ENCODE measurements at places on chromosomes 5 and 9.
A peak's percentile ranks its signal among the peaks of the same experiment; 100 is the strongest.

DNA sequence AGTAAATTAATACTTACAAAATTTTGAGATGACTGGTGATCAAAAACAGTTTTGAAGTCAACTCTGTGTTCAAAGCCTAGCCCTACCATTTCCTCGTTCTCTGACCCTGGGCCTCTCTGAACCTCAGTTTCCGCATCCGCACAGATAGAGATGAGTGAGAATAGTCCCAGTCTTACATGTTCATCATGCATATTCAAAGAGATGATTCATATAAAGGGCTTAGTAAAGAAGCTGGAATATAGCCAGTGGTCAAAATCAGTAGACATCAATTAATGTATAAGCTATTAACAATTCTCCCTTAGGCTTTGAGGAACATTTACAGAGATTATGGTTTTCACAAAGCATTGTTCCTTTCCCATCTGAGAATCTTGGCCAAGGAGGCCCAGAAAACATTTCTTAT lies 250.6 kb downstream of the SPOCK1 start:
- DNase-seq: no peak

DNA sequence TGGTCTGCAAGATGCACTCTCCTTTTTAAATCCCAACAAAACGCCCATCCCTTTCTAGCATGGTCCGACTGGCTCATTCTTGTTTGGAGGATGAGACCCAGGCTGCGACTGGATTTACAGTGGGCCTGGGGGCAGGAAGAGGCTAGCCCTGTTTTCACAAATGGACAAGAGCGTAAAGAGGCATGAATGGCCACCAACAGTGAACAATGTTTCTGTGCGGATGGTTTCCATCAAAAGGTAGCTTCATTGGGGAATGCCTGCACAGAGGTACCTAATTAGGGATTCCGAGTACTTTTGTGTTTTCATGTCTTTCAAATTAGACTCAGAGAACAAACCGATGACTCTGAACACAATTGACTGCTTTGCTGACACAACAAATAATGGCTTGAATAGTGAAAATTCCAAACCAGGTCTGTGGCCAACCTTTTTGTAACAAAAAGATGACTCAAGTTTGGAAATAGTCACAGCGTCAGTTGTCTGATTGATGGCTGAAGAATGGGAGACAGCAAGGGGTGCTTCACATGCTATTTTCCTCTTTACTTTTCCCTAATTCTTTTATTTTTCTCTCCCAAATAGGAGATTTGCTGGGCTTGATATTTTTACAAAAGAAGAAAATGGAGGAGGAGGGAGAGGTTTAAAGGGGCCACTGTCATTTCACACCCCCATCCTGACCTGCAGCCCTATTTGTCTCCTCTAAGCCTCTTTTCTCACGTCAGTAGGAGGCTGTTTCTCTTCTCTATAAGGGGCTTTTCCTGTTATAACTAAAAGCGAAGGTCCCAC lies 208.1 kb upstream of the S1PR3 start:
- no peak for DNase-seq

- no peak for DNase-seq
Measured at GRCh38 chr9:81566074-81566698, 123.2 kb downstream of the TLE1 start.

DNA sequence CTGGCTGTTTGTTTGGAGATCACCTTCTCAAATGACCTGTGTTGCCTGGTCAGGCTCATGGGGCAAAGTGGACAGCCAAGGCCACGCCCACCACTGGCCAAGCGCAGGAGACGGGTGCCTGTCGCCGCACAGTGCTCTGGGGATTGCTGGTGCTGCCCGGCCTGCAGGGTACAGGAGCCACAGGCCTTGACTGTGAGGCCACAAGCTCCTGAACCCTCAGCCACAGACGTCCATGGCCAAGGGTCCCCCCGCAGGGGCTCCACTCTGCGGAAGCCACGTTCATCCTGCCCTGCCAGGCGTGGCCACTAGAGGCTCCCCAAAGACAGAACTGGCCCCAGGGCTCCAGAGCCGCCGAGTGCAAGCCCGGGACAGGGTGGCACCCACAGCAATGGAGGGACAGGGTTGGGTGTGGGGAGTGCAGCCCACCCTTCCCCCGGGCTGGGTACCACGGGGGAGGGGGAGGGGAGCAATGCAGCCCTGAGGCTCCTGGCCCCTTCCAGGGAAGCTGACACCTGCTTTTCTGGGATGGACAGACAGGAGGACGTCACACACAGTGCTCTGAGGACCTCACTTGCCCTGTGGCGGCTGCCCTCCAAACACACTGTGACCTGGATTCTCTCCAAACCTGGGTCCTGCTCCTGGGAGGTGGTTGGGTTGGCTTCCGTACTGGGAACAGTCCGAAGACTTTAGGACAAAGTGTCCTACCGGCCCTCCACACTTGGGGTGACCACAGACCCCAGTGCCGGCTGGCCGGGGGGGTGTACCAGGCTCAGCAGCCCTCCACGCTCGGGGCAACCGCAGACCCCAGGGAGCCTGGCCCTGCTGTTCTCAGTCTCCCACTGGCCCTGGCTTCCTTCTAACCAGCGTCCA lies 21.5 kb downstream of the TPPP start:
- no peak for DNase-seq

- no peak for DNase-seq
Measured at GRCh38 chr5:93304456-93305250, 276.4 kb downstream of the NR2F1-AS1 start.

DNA sequence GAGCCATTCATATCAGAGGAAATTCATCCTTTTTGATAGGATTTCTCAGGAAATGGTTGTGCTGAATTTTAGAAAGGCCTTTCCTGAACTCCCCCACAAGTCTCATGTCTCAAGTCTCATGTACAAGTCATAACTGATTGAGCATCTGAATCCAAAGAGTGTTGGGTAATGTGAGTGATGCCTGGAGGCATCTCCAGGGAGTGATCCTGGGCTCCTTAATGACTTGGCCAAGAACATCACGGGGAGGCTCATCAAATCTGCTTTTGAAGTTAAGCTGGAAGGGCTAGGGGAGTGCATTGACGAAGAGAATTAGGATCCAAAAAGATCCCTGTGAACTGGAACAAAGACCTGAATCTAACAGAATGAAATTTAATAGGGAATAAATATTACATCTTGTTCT lies 79.2 kb downstream of the MAST4 start:
- DNase-seq: no peak

GRCh38 chr5:157914151-157914788 lies 55.3 kb upstream of the CLINT1 start:
- no peak for DNase-seq

DNA sequence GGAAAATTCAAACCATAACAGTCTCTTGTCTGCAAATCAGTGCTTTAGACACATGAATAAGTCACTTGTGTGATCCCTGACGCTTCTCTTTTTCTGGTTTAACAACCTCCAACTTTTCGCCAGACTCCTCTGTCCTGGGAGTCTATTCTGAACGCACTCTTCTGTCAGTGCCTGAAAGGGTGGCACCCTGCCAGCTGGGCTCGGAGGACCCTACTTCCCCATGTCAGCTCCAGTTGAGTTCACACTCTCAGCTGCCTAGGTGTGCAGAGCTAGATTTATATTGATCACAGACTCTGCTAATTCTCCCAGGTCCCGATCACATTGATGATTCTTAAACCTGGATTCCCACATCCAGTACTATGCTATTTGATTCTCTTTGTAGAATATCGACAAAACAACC lies 649.1 kb downstream of the BNC2 start:
- no peak for DNase-seq

GRCh38 chr5:94691949-94692348 lies 73.5 kb downstream of the SLF1 start:
- DNase-seq: peak; percentile 49

GRCh38 chr9:20551835-20552234 lies 70.5 kb downstream of the MLLT3 start:
- DNase-seq: no peak

DNA sequence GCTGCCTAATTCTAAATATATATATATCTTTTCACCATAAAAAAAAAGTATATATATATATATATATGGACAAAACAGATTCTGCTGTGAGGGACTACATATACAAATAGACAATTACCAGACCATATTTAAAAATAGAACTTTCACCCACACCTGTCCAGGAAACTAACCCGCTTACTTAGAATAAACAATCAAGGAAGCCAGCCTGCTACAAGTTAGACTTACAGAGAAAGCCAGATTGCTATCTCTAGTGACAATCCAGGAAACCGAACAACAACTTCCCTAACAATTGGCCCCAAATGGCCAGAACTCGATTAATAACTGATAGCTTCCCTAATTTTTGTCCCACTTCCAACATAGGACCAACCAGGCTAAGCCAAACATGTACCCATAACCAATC lies 5.9 kb downstream of the GLDC start:
- no peak for DNase-seq

- no peak for DNase-seq
Measured at GRCh38 chr5:158786390-158786789, 313.3 kb downstream of the EBF1 start.

DNA sequence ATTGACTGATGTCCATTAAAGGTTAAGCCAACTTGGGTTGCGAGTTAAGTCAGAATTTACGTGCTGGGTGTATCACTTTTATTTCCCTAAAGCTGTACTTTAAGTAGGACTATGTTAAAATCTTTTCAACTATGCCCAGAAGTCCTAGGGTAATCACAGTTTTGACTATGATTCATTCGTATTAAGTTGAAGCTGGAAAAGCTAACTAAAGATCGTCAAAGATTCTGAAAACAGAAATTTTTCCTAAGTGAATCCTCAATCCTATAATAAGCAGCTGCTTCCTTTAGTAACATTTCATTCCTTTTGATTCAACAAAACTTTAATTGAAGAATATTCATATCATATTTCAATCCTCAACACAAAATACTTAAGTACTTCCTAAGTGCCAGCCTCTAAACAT lies 460.4 kb downstream of the ACTL7B start:
- no peak for DNase-seq

- DNase-seq: no peak
Measured at GRCh38 chr5:81848362-81848880, 97.5 kb upstream of the SSBP2 start.

DNA sequence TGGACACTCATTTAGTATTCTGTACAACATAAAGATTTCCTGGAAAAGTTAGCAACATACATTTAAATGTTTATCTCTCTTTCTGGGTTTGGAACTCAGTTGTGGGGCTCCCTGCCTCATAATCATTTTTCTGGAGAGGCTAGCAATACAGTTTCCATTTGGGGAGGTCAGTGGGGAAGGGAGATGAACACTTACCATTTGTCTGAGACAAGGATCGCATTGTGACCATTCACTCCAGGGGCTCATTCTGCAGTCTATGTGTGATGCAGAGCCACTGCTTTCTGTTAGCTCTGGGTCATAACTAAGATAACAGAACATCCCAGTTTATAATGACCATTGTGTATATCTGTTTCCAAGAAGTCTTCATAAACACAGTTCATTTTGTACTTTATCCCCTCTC lies 22.4 kb downstream of the C9 start:
- no peak for DNase-seq

GRCh38 chr5:81268521-81269196 lies 32.7 kb upstream of the ZCCHC9 start:
- DNase-seq: peak; percentile 68

- no peak for DNase-seq
Measured at GRCh38 chr5:153445875-153446579, 44.4 kb upstream of the GRIA1 start.

DNA sequence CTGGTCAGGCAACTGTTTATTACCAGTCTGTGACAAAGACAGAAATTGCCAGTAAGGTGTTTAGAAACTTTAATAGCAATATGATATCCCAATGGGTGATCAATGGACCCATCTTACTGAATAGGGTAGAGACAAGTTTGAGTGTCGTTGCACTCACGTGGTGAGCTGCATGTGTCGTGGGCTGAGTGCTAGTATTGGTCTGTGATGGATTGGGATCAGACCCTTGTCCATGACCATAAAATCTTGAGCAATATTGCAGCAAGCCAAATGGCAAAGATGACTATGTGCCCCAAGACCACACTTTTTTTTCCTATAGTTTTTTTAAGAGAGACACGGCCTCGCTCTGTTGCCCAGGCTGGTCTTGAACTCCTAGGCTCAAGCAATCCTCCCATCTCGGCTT lies 114.5 kb downstream of the PALM2AKAP2 start:
- DNase-seq: no peak

DNA sequence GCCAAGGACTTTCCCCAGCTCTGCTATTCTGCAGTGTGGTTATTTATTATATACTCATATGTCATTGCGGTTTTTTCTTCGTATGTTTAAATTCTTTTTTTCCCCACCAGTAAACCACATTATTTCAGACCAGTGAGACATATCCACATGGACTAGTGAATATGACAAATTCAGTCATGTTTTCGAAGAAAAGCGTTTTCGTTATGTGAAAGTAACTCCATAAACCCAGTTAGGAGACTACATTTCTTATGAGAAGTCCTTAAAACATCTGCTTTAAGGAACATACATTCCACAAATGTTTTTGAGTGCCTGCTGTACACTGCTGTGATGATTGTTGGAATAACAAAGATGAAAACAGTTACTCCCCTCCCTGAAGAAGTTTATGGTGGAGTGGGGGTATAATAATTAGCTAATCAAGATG lies 591.8 kb upstream of the CLINT1 start:
- no peak for DNase-seq

- DNase-seq: no peak
Measured at GRCh38 chr5:123882319-123882964, 370.5 kb downstream of the CSNK1G3 start.

DNA sequence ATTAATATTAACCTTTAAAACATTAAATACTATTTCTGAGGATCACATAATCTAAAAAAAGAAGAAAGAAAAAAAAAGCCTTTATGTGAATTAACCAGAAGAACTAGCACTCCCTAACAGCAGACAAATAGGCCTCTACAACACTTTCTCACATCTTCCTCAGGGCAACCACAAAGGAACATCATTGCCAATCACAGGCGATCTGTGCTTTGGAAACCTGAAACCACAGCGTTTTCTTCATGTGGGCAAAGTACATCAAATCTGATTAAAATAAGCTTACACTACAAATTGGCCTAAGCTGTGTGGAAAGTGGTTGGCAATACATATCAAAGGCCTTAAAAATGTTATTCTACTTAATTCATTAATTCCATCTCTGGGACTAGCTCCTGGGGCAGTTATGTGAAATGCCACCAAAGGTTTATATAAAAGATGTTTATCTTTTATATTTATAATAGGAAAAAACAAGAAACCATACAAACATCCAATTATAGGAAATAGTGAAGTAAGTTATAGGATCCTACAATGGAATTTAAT lies 184.8 kb upstream of the TBCA start:
- DNase-seq: no peak

DNA sequence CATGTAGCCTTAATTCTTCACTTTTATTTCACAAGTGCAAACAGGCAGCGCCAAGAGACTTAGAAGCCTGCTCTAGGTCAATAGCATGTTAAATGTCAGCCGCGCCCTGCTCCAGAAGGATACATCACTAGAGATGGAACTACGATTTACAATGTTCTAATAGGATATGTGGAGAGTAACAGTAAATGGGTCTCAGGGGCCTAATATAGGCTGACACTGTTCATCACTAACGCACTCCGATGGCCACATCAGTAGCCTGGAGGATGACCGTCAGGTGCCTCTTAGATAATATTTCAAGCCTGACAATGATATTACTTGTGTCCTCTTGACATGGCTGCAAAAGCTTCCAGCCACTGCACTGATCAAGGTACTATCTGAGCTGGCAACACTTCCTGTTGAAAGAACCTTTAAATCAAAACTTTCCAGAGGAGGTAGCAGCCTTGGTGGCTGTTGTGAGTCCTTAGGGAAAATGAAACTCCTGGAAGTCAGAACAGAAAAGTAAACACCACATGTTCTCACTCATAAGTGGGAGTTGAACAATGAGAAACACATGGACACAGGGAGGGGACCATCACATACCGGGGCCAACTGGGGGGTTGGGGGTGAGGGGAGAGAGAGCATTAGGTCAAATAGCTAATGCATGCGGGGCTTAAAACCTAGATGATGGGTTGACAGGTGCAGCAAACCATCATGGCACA lies 35.0 kb downstream of the PTTG1 start:
- DNase-seq: no peak

GRCh38 chr9:16572005-16572734 lies 298.3 kb downstream of the BNC2 start:
- no peak for DNase-seq

Measured in HS-5 (cell line).